ENCODE measurements at places on chromosomes 7 and 10.

GRCh38 chr10:50280049-50280841 is 28.9 kb upstream of the ASAH2 start:
- no peak for DNase-seq

- DNase-seq = no peak
These were observed 17.8 kb downstream of the NPSR1 start for GRCh38 chr7:34675749-34676374.

- DNase-seq = no peak
These were observed 456 bp downstream of the PGAM2 start for GRCh38 chr7:44064791-44065430.

GRCh38 chr10:25954851-25955250 is 20.8 kb downstream of the MYO3A start:
- no peak for DNase-seq

DNA sequence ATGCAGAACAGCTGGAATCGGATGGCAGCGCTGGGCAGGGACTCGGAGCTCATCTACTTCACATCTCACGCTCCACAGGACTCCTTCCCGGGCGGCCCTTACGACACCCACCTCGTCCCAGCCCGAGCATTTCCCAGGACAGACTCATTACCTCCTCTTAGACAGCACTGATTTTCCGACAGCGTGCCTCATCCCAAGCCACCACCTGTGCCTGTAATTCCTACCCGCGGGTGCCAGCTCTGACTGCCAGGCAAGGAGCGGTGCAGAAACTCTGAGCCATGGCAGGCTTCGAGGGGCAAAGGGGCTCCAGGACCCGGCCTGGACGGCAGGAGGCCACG is 25.6 kb downstream of the GPER1 start:
- no peak for DNase-seq

DNA sequence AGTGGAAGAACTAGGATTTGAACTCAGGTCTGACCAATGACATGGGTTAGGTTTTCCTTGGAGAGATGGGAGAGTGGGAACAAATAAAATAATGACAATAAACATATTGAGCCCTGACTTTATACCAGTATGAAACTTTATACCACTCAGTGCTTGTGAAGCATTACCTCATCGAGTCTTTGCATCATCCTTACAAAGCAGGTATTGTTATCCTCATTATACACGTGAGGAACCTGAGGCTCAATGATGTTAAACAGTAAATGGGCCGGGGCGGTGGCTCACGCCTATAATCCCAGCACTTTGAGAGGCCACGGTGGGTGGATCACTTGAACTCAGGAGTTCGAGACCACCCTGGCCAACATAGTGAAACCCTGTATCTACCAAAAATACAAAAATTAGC is 47.7 kb downstream of the HHEX start:
- no peak for DNase-seq

DNA sequence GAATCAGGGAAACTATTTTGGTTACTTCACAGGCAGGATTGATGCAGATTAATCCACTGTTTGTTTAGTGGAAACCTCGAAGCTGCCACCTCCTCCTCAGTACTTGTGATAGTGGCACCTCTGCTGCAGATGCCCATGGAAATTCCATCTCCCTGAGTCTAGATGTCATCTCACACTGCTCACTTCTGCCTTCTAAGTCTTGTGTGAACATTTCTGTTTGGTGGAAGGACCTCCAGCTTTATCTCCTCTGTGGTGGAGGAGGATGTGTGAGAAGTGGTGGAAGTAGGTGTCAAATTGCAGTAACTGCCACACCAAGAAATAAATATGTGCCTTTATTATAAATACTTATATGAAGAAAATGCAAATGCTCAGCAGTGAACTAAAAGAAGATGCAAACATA is 25.8 kb upstream of the GPR141 start:
- DNase-seq = no peak

DNA sequence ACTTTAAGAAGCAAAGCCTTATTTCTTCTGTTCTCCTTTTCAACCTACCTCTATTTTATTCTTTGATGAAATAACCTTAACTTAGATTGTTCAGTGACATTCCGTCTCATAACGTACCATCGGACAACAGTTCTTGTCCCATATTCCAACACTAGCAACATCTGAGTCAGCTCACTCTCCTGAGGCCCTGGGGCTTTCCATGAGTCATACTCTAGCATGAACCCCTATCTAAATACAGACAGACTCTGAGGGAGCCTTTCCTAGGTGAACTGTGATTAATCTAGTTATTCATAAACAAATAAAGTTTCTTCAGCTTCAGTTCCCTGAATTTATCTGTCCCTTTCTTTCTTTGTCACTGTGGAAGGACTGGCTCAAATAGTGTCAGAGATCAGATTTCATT is 168.7 kb upstream of the LYZL1 start:
- no peak for DNase-seq

GRCh38 chr7:54725255-54725654 is 33.8 kb downstream of the SEC61G start:
- DNase-seq = no peak

DNA sequence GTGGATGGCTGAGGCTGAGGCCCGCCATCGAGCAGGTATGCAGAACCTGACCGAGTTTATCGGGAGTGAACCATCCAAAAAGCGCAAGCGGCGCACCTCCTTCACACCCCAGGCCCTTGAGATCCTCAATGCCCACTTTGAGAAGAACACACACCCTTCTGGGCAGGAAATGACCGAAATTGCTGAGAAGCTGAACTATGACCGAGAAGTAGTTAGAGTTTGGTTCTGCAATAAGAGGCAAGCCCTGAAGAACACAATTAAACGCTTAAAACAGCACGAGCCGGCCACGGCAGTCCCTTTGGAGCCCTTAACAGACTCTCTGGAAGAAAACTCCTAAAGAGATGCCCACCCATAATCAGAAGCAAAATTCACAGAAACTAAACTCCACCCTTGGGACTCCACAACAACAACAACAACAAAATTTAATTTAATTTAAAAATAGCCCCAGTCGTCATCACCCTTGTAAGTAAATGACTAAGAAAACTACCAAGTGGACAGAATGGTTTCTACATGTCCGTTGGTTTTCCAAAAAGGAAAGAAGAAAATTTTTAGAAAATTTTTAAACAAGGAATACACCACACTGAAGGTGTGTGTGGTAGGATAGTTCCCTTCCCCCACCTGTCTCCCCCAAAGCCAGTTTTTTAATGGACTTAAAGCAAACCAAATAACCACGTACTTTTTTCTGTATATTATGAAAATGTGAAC is 101.7 kb upstream of the YAE1 start:
- no peak for DNase-seq

DNA sequence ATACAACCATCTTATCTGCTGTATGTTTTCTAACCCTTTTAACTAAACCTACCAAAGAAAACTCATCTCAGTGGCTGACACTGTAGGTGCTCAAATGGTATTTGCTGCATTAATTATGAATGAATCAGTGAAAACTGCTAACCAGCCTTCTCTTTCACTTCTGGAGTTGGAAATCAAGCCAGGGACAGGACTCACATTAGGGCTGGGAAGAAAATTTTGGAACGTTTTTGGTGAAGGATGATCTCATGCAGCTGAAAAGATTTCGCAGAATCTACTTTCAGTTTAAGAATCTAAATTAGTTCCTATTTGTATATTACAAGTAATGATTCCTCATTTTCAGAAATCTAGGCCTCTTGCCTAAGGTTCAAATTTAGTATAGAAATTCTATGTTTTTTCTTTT is 12.9 kb downstream of the MTPN start:
- DNase-seq = no peak

DNA sequence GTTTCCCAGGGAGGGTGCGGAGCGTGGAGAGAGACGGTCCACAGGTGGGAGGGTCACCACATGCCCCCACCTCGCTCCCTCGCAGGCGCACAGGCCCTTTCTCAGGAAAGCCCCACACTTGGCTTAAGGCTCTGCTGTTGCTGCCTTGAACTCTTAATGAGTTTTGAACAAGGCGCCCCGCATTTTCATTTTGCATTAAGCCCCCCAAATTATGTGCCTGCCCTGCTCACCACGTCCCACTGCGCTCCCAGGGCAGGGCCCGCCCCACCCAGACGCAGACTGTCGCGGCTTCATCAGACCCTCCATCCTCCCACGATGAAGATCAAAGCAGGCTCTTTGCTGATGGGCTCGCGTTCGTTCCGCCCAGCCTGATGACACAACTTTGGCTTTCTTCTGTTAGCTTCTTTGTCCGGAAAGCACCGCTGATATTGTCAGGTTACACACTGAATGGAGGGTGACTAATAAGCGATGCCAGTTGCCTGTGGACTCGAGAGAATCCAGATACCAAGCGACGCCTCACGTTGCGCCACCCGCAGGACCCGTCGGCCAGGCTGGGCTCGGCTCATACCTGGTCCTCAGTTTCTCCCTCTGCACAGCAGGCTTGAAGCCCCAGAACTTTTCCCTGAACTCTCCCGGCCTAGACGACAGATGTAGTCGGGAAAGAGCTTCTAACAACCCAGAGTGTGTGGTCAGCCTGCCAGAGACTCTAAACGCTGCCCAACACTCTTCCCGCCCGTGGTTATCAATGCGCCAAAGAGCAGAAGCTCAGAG is 9.5 kb downstream of the CALML3 start:
- no peak for DNase-seq

DNA sequence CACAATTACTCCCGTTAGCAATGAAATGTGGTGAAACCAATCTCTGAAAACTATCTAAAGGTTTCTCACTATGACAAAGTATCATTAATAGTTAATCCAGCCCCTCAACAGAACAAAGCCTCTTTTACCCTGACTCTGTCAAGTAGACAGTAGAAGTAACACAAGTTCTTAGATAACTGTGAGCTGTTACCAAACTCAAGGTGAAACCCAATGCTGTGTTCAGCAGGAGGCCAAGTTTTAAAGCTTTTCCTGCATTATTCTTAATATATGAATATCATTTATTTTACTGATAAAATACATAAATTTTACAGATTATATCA is 109.1 kb downstream of the SRPK2 start:
- no peak for DNase-seq

GRCh38 chr7:114354306-114354705 is 60.3 kb upstream of the FOXP2 start:
- DNase-seq = no peak

DNA sequence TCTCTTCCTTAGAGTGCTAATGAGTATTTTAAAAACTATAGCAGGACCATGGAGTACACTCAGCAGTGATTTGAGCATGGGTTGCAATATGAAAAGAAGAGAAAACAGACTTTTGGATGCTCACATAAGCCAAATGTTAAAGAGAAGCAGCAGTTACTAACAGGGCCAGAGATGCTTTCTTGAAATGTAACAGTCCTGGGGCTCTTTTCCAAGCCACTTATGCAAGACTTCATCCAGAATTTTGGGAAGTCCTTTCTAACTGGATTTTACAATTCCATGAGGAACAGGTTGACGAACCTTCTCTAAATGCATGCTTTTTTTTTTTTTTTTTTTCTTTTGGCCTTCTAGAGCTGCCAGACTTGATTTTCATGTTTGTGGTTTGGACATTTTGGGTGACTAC is 282.0 kb downstream of the SEC23IP start:
- DNase-seq = no peak

DNA sequence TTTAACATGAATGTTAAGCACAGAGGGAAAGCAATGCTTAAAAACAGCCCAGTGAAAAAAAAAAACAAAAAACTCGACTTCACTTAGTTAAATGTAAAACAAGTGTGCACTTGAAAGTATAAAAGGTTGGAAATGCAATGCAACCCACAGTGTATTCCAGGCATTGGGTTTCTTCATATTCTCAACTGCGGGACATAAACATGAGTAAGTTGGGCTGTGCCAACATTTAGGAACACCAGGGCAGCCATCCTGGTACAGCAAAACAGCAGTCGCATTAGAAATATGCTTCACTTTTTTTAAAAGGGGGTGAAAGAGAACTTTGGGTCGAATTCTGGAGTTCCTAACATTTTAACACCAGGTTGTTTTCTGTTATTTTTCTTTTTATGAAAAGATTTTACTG is 937 bp downstream of the STEAP1 start:
- DNase-seq = no peak

DNA sequence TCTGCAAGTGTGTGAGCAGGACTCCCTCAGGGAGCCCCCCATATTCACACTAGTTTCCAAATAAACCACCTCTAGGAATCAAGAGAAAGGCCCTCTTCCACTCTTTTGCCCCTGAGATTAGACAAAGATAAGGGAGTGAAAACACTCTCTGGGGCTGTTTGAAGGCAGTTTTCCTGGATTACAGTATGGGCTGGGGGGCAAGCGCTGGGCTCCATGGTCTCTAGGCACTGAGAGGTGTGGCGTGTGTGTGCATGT is 1.0 kb downstream of the AQP1 start:
- DNase-seq = no peak

- DNase-seq = no peak
These were observed 1004.9 kb downstream of the KCNMA1 start for GRCh38 chr10:76632767-76633051.

- no peak for DNase-seq
These were observed 40.7 kb upstream of the SDK1 start for GRCh38 chr7:3260401-3260715.

DNA sequence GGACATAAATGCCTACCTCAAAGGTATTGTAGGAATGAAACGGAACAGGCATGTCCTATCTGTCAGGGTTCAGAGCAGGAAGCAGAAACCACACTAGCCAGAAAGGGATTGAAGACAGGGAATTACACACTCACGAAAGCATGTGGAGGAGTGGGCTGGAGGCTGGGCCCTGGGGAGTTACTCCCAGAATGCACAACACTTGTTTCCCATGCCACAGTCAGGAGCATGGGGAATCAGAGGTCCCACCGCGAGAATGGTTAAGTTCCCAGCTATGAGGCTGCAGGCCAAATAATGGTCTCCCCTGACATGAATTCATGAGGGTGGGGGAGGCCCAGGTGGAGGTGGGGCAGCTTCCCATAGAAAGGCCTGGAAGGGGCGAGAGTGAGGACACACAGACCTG is 212.7 kb downstream of the HERPUD2 start:
- peak; percentile 43 for DNase-seq

- no peak for DNase-seq
These were observed 86.9 kb upstream of the ADAM12 start for GRCh38 chr10:126475074-126475691.

DNA sequence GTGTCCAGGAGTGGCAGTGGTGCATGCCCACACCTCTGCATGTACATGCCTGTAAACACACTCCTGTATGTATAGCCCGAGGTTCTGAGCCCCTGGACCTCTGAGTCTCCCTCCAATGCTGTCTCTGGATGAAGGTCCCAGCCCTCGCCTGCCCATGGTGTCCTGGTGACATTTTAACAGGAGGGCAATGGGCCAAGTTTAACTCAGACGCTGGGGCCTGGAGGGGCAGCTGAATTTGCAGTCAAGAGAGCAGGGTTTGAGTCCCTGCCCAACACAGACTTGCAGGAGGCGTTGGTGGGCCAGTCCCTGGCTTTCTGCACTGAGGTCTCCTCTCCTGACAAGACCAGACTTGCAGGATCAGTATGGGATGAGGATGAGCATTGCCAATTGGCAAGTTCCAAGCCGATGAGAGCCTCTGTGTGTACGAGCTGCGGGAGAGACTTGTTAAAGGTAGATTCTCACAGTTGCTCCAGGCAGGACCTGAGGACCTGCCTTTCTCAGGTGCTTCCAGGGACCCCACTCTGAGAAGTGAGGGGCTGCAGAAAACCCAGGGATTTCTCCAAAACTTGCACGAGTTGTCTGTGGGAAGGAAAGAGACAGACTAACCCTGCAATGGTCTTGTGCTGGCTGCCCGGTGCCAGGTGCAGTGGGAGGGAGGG is 141.9 kb downstream of the ELFN1 start:
- no peak for DNase-seq
